NCI-H146 (cell line): ENCODE measurements at places on chromosomes 3 and 15.
A peak's percentile ranks its signal among the peaks of the same experiment; 100 is the strongest.

DNA sequence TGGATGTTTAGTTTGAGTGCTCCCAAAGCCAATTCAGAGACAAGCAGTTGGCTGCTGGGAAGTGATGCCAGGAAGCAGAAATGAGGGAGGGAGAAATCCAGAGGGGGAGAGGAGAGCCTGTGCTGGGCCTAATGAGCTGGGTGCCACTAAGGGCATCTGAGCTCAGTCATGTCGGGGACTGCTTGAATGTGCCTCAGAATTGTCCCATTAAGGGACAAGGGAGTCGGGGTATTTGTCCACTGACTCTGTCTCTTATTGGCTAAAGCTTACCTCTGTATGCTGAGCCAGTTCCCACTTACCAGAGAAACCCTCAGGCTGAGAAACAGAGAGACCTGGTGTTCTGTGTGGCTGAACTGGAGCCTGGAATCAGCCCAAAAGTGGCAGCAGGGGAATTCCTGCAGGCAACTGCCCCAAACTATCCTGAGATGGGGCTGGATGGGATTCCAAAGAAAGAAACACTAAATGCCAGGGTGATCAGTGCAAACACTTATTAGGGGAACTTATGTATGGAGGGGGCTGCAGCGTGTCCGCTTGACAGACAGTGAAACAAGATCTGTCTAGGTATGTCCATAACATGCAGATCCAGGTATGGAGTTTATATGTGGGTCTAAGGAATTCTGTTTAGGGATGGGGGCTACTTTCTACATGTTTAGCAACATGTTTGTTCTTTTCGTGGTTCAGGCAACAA is 48.6 kb downstream of the NR1D2 start:
- DNase-seq = no peak

- no peak for DNase-seq
Measured at GRCh38 chr3:46987319-46987742, 7.9 kb downstream of the NBEAL2 start.

DNA sequence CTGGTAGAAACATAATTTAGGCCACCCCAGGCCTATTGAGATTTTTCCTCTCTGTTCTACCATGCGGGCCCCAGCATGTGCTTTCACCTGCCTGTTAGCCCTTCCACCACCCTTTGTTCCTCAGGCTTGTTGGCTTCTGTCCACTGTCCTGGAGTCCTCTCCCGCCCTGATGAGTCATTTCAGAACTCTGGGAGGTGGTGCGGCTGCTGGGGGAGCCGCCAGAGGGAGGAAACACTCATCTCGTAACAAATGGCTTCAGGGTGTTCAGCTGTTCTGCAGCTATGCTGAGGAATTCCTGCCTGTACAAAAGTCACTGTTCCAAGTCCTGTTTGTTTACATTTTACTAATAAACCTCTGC is 36.3 kb downstream of the LRTM1 start:
- peak; percentile 92 for DNase-seq

- no peak for DNase-seq
Measured at GRCh38 chr3:150285601-150286000, 122.5 kb upstream of the TSC22D2 start.

DNA sequence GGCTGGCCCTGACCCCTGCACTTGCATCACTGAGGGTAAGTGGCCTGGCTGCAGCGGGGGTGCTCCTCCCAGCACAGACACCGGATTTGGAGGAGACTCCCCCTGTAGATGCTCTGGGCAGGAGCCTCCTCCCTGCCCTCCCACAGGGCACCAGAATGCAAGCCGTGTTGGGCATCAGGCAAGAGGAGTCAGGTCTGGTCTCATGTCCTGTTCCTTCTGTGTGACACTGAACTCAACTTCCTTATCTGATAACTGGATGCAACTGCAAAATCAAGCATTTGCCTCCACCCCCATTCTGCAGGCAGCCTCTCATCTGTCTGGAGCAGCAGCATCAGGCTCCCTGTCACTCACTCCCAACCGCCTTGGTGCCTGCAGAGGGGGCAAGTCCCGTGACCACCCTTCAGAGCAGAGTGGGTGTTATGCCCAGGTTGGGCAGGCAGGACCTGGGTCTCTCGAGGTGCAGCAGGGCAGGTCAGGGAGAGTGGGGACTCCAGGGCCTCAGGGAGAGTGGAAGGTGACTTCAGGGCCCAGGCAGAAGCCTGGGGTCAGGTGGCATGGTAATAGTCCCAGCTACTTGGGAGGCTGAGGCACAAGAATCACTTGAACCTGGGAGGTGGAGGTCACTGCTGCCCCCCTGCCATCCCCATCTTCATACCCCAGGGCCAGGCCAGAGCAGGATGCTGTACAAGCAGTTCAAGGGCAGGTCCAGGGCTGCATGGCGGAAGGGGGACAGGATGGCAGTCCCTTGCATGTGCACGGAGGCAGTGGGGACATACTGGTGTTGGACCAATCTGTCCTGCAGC is 10.5 kb upstream of the RPL29 start:
- no peak for DNase-seq

DNA sequence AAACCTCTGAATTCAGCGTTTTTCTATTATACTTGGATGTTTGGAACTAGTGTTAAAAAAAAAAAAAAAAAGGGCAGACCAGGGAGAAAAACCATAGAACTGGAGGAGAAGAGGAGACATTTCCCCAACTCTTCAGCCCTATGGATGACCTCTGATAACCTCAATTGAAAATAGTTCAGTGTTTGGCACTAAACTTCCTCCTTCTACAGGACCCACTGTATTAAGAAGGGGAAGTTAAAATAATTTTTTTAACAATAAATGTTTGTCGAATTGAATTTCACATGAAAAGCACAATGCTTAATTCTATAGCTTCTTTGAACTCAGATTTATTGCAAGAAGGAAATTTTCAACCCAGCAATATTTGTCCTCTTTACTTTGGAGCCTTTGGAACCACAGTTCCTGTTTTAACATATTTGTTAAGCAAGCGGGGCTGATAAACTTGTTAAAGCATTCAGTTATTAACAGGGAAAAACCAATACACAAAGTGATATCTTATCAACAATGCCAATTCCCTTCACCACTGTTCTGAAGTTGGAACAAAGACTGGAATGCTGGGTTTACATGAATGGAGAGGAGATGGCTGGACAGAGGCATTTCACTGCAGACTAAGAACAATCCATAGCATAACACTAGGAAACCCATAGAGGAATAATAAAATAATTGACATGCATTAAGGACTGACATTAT is 3.1 kb upstream of the A4GNT start:
- DNase-seq = no peak

- no peak for DNase-seq
Measured at GRCh38 chr3:12458901-12459300, 25.4 kb upstream of the TSEN2 start.

- DNase-seq = no peak
Measured at GRCh38 chr3:146090521-146090920, 70.5 kb downstream of the PLOD2 start.

- no peak for DNase-seq
Measured at GRCh38 chr3:46163556-46164041, 44.5 kb downstream of the CCR1 start.

DNA sequence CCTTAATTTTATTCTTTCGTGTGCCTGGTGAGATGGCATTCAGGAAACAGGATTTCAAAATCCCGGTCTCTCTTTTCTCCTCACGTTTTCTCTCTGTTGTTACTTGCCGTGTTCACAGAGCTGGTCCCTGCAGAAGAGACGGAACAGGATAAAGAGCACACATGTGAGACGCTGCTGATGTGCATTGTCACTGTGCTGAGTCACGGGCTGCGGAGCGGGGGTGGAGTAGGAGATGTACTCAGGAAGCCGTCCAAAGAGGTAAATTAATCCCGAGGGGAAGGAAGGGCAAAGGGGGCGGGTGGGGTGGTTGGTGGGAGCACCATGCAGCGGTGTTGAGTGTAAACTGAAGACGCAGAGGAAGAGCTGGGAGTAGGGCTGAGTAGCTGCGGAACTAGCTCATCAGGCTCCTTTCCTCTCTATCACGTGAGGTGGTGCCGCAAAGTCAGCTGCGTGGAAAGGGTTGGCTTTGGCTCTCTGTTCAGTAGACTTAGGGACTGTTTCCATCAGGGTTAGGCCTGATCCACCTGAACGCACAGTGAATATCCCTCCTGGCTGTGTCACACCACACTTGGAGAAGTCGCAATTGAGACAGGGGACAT is 164.8 kb upstream of the BHLHE40 start:
- DNase-seq = no peak

DNA sequence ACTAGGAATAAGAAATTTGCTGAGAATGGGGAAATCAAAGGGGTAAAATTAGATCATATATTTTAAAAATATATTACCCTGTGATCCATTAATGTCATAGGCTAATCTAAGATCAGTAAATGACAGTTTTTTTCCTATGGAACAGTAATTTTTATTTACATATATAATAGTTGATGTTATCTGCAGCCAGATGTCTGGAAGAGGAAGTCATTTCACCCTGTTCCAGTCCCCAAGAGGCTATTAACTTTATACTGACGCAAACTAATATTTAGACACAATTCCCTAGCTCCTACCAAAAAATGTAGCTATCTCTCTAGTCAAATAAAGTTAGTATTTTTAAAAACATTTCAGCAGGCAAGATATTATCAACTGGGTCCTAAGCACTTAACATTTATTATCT is 558.0 kb downstream of the MECOM start:
- DNase-seq = no peak

- DNase-seq = no peak
Measured at GRCh38 chr3:124766113-124767095, 36.2 kb downstream of the UMPS start.

GRCh38 chr3:197465996-197466549 is 89.7 kb downstream of the BDH1 start:
- no peak for DNase-seq

GRCh38 chr3:106068795-106069194 is 200.0 kb upstream of the CBLB start:
- no peak for DNase-seq

DNA sequence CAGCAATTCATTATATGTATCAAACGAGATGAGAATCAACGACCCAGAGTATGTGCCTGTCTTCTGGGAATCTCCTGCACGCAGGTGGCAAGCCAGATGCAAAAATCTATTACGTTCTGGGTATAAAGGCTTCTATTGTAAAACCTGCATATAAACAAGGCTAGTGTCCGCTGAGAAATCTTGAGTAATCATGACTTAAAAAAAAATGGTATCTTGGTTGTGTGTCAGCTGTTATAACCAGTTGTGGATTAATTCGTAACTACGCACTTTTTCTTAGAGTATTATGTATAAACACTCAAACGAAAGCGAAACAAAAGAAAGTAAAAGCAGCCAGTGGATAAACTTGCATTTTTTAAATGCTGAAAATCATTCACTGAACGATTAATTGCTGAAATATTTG is 509.1 kb downstream of the RSL24D1 start:
- DNase-seq = no peak
